GM12865 (cell line): ENCODE measurements at places on chromosomes 11 and 22.
A peak's percentile ranks its signal among the peaks of the same experiment; 100 is the strongest.

DNA sequence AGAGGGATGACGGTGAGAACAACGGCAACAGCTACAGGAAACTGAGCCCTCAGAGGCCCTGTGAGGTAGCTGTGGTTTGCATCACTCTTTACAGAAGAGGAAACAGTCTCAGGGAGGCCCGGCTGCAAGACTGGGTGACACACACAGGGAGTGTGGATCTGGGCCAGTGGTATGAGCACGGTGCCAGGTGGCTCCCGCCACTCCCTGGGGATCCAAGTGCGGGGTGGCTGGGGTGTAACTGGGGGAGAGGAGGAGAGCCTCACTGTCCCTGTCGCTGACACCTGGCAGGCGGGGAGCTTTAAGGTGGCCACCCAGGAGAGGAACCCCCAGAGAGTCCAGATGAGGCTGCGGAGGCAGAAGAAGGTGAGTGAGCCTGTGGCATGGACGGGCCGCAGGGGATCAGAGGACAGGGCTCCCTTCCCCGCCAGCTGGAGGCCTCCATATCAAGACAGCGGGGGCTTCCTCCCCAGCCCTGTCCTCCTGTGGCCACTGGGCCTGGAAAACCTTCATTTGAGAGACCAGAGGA, 5.6 kb downstream of the RGL4 start:
- peak; percentile 85 for DNase-seq

- no peak for DNase-seq
Observed at GRCh38 chr11:69893631-69894030, 74.4 kb upstream of the FGF3 start.

GRCh38 chr11:106482917-106483785, 405.7 kb downstream of the AASDHPPT start:
- no peak for DNase-seq

DNA sequence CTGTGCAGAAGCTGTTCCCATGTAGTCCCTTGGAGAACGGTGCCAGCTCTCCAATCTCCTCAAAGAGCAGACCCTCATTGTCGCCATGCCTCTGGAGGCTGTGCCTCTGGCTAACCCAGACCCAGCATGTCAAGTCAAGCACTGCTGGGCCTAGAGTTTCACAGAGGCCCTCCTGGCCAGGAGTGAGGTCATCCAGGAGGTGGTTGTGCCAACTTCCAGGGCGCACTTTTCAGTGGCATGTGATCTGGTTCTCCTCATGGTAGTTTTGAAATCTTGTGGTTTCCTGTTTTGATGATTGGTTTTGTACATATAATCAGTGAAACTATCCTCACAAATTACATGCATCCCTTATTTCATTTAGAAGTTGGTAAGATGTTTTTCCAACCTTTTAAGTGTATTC, 78.9 kb downstream of the PPFIBP2 start:
- DNase-seq, result peak; percentile 24

- DNase-seq, result no peak
Observed at GRCh38 chr11:81224396-81224795, 1509.3 kb downstream of the FAM181B start.

DNA sequence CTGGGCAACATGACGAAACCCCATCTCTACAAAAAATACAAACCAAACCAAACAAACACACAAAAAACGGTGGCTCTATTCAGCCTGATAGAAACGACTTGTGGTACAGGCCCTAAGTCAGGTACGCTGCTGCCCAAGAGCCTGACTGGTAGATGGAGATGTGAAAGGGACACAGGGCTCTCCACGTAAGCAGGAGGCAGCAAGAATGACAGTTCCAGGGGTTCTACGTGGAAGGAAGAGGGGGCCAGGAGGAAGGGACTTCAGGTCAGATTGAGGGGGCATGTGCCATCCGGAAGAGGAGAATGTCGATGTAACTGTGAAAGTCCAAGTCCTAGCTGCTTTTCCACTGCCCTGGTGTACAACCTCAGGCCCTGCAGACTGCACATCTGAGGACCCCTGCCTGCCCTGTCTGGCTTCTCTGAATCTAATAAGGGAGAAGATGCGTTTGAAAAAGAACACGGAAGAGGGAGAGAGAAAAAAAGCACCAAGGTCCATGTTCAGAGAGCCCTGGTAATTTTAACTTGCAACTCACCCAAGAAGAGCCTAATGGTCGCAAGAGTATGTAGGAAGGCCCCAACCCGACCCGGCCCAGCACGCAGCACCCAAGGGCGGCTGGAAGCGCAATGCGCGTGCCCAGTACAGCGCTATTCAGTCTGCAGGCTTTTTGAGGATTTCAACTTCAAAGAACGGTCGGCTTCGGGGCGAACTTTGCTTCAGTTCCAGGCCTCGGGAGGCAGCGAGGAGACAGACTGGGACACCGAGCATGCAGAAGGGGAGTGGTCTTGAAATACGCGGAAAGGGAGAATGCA, 909 bp upstream of the ZNRD2 start:
- DNase-seq, result no peak

GRCh38 chr11:20022363-20023081, 137.8 kb downstream of the DBX1 start:
- DNase-seq, result peak; percentile 5

DNA sequence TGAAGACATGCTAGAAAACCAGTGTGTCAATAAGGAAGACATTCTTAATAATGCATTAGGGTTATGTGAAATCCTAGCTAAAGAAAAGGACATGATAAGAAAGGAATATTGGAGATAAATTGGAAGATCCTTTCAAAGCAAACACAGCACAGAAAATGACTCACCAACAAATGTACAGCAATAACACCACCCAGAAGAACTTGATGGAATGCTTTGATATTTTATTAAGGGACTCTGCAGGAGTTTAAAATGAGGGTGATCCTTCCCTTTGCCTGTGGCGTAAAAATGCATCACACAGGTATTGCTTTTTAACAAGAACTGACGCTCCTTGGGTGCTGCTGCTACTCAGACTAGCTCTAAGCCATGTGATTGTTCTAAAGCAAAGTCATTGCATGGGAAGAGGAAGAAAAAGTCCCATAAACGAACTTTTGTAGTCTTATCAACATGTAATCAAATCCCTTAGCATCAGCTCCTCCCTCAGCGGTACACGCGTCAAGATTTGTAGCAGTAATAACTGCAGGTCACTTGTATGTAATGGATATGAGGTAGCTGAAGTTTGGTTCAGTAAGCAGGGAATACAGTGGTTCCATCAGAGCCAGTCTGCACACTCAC, 48.4 kb upstream of the EED start:
- DNase-seq, result no peak

DNA sequence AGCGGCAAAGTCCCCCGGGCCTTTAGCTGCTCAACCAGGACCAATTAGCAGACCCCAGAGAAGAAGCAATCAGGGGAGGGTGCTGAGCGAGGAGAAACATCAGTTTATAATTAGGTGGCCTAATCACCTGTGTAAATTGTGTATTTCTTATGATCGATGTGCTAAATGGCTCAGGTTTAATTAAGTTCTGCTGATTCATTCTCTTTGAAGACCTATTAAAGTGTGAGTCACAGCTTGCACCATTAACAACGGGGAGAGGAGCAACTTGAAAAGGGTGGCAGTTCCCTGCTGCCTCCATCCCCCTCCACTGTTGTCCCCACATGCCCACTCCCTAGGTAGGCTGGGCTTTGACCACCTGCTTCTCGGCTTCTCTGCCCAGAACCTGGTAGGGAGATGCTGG, 10.7 kb downstream of the ISX start:
- DNase-seq, result no peak

GRCh38 chr11:44852952-44853351, 97.7 kb downstream of the TP53I11 start:
- DNase-seq, result no peak

DNA sequence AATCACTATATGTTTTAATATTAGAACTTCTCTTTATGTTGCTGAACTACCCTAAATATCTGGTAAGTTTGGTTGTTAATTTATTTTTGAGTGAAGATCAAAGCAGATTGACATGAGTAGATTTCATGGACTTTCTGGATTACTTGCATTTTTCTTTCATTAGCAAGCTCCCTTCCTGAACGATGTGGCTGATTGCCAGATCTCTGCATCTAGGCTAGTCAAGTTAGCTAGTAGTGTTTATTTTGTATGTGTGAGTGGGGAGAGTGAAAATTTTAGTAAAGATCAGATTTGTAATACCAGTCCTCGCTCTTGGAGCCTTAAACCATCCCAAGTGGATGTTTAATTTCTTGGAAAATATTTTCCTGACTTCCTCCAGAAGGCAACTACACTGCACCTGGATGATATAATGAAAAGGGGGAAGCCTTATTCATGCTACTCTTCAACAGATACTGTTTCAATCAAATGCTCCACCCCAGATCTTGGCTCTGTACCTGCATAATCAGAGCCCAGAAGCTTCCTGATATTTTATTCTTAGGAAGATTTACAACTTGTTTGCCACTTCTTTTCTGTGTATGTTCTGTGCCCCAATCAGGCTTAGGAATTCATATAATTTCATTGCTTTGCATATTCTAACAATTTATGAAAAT, 143.2 kb upstream of the GRIA4 start:
- no peak for DNase-seq
